ENCODE measurements at places on chromosomes 4 and X.

GRCh38 chr4:149280806-149281205, 534.8 kb downstream of the IQCM start:
- DNase-seq, result no peak

- DNase-seq, result no peak
These were observed 253.7 kb downstream of the PDHA2 start for GRCh38 chr4:96093563-96093962.

DNA sequence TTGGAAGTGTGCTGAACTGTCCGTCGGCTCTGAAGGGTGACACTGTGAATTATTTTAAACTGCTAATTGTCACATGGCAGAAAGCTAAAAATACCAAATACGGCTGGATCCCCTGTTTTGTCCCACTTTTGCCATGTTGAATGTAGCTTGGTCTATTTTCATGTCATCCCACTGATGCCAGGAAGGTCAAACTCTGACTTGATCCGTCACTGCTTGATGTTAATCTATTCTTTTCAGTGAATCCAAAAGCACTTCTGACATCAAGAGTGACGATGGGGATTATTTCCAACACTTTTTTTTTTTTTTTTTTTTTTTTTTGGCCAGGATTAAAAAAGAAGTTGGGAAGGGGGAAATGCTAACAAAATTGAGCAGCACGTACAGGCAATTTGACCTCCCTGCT, 734.6 kb upstream of the TENM3 start:
- DNase-seq, result no peak

GRCh38 chrX:103550415-103551051, 31.2 kb upstream of the RAB40A start:
- DNase-seq, result no peak

GRCh38 chr4:133865612-133866327, 335.8 kb downstream of the PABPC4L start:
- DNase-seq, result no peak

DNA sequence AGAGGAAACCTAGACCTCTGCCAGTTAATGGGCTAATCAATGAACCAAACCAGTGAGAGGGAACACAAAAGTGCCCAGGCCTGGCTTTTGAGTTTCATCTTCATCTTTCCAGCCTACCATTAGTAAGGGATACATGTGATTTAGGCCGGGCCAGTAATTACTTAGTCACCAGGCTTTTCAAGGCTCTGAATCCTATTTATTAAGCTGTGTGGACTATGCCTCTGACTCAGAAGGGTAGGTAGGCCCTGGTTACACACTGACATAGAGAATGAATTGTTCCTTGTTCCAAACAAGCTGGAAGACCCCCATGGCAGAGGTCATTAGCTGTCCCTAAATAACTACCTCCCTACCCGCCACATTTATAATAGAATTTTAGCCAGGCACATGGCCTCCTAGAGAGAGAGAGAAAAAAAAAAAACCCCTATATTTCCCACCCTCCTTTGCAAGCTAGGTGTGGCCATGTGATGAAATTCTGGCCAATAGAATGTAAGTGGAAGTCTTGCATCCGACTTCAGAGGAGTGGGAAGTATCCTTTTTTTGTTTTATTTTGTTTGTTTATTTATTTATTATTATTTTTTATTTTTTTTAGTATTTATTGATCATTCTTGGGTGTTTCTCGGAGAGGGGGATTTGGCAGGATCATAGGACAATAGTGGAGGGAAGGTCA, 112.3 kb upstream of the BCOR start:
- no peak for DNase-seq

GRCh38 chrX:152847281-152847680, 16.4 kb downstream of the NSDHL start:
- peak; percentile 2 for DNase-seq

GRCh38 chr4:184287697-184288255, 70.1 kb upstream of the ENPP6 start:
- no peak for DNase-seq

DNA sequence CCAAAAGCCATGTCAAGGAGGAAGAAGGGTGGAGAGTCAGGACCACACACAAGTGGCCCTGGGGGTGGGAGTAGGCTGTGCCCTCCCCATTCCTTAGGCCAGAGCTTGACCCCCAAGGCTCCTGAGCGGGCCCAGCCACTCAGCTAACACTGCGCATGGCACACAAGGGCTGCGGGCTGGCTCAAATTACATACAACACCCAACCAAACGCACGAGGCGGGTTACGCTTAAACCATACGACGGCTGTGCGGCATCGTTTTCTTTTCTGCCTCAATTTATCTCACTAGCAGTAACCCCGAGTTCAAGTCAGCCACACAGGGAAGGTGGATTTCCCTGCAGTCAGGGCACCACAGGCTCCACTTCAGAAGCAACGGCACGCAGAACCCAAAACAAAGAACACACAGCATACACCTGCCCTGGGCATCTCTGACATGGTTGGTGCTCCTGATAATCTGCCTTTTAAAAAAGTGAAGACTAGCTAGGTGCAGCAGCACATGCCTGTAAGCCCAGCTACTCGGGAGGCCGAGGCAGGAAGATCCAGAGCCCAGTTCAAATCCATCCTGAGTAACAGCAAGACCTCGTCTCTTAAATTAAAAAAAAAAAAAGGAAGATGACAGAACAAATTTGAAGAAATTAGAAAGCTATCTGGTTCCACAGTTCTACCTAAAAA, 2.9 kb downstream of the GAK start:
- no peak for DNase-seq

- DNase-seq, result no peak
These were observed 439.0 kb downstream of the GPM6A start for GRCh38 chr4:175373031-175373430.

GRCh38 chr4:40619600-40619999, 10.1 kb downstream of the RBM47 start:
- DNase-seq, result no peak

- DNase-seq, result no peak
These were observed 110.3 kb downstream of the HMX1 start for GRCh38 chr4:8761167-8761823.

- no peak for DNase-seq
These were observed 161.3 kb upstream of the PSAPL1 start for GRCh38 chr4:7595934-7596461.

GRCh38 chr4:182338746-182339145, 95.5 kb downstream of the TENM3 start:
- no peak for DNase-seq

GRCh38 chr4:55382488-55383003, 13.2 kb upstream of the TMEM165 start:
- DNase-seq, result no peak

DNA sequence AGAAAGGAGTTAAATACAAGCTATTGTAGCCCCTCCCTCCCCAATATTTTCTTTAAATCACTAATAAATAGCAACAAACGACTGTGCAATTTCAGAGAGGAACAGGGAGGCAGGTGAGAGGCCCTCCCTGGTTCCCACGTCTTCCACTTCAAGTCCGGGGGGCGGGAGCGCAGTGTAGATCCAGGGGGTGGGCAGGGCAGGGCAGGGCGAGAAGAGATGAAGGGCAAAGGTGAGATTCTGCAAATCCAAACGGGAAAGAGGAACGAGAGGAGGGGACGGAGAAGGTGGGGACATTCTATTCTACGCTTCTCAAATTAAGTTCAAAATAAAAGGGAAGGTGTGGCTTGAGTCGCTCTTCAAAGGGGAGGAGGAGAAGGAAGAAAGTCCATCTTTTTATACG, 6.8 kb downstream of the NKX6-1 start:
- no peak for DNase-seq

DNA sequence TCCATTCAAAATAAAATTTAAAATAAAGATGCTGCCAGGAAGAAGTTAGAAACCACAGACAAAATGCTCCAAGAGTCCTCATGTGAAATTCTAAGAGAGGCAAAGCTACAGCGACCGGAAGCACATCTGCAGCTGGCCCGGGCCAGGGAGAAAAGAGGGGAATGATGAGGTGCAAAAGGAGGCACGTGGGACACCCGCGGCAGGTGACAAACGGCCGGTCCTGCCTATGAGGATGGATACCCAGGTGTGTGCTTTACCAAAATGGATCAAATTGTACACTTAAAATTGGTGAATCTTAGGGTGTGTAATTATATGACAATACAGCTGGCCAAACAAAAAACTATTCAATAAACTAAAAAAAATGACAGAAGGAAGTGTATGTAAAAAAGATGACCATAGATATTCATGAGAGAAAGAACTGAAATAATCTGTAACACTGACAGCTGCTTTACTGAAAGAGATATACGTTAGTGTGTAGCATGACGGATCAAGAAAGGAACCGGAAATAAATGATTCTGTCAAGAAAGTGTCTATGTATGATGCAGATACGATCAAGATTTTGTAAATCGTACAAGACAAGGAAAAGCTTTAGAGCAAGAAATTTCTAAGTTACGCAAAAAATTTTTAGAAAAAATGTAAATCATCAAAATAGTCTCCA, 29.5 kb downstream of the PPP2R3B start:
- DNase-seq, result no peak

DNA sequence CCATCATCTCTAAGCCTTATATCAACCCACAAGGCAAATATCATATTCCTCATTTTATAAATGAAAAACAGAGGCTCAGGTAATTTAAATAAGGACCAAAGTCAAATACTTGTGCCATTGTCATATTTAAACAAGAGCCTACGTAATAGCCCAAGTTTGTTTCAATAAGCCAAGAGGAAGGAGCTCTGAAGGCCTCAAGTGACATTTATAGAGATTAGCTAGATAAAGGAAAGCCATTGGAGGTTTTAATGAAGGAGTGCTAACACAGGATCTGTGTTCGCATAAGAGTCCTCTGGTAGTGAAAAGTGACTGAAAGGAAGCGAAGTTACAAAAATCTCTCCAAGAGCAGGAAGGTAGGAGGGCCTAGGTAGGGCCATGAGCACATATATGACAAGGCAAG, 384.9 kb upstream of the NOCT start:
- DNase-seq, result no peak

GRCh38 chr4:40299811-40300292, 35.3 kb upstream of the CHRNA9 start:
- DNase-seq, result no peak

GRCh38 chr4:6001680-6002491, 16.3 kb downstream of the C4orf50 start:
- no peak for DNase-seq

GRCh38 chr4:118046323-118046722, 12.0 kb downstream of the NDST3 start:
- no peak for DNase-seq

GRCh38 chr4:5497489-5497888, 210.9 kb downstream of the EVC2 start:
- DNase-seq, result no peak

- DNase-seq, result no peak
These were observed 103.1 kb upstream of the SHISA3 start for GRCh38 chr4:42293967-42294813.

DNA sequence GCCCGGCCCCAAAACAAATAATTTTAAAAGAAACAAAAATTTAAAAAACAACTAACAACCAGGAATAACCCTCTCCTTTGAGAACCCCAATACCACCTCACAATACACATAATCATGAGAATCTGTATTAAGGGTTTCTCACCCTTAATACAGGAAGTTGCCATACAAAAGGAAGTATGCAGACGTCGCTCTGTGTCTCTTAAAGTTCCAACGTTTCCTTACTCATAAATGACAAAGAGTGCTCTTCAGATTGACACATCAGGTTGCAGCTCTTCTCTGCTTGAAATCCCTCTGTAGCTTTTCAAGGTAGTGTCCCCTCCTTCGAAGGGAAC, 73.9 kb upstream of the IRF2 start:
- DNase-seq, result no peak

DNA sequence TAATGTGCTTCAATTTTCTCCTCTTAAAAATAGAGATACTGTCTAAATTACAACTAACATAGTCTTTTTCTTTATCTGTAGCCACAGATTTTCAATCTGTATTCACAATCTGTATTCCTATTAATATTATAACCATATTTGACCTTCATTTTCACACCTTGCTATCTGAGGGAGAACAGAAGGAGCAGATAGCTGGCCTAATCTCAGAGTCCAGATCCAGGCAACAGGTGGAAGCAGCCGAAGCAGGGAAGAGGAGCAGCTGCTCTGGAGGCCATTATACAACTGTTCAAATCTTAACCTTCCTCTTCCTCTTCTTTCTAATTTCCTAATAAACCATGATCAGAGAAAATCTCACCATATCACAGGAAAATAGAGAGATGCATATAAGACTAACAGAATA, 14.2 kb downstream of the SEPSECS start:
- no peak for DNase-seq

DNA sequence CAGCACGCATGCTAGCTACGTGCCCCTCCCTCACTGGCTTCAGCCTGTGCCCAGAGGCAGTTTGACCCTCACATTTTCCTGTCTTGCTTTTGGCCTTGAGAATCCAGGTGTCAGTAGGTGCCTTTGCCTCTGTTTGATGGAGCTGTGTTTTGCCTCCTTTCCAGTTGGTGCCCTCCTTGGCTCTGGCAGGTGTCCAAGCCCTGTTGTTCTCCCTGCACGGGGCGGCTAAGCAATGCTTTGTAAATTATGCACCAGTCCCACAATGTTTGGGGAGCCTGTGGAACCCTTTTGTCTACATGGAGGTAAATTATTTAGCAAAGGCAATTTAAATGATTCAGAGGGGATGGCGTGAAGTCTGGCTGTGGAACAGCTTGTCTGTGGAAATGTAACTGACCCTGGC, 202.9 kb upstream of the BOD1L1 start:
- no peak for DNase-seq

GRCh38 chr4:61385256-61385655, 185.1 kb downstream of the ADGRL3 start:
- DNase-seq, result no peak
